K562 (cell line): ENCODE measurements at places on chromosomes 11 and 22. TPM values are rescaled to one million over a fixed set of nuclear protein-coding genes. Genes with fewer than 3 reads are reported as not detected.

GRCh38 chr11:9759519-9760192 is 95.8 kb downstream of the SWAP70 start:
- DNase-seq: peak; percentile 71

DNA sequence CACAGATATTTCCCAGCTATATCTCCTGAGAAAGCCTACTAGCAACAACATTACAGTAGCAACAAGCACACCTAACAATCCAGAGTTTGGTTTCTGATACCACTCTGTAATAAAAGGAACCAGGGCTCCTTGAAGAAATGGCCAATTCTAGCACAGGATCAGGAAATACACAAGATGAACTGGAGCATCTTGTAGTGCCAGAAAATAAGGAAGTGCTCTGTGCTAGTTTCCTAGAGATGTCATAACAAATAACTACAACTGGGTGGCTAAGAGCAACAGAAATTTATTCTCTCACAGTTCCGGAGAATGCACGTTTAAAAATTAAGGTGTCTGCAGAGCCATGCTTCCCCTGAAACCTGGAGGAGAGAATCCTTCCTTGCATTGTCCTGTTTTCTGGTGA is 217.8 kb downstream of the KIRREL3 start:
- no peak for DNase-seq

GRCh38 chr22:25167082-25167481 is 32.6 kb upstream of the CRYBB3 start:
- no peak for DNase-seq

GRCh38 chr11:57428643-57429042 is 1.7 kb upstream of the SLC43A3 start:
- no peak for DNase-seq

GRCh38 chr11:118938491-118939403 is 13.0 kb upstream of the BCL9L start:
- DNase-seq: no peak

- no peak for DNase-seq
Observed at GRCh38 chr11:131099013-131099412, 182.7 kb upstream of the SNX19 start.

DNA sequence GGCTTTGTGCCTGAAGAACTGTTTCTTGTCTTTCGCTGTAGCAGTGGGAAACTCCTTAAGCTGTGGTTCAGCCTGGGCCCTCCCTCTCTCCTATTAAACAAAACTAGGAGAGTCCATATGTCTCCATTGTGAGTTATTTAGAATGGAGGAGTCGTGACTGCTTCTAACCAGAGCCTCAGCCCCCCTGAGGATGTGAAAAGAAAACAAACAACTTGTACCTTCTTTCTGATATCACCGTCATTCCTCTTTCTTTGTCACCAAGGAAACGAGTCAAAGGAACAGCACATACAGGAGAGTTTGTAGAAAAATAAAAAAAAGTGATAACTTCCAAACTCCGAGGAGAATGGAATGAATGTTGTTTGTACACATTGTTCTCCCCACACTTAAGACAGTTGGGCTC is 11.6 kb upstream of the EXT2 start:
- no peak for DNase-seq

DNA sequence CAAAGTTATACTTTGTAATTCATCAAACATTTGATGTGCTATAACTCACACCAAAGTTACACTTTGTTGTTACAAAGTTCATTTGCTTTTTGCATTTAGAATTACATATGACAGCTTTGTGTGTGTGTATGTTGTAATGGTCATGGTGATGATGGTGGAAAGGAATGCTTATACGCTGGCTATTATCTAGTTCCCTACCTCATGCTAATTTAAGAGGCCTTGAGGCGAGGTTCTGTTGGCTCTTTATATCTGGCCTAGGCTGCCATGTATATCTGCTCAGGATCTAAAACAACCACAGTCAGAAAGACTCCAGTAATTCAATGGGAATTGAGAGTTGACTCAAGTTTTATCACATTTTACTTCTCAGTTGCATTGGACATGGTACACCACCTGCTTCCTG is 123.4 kb downstream of the SLC17A6 start:
- no peak for DNase-seq

- DNase-seq: no peak
Observed at GRCh38 chr22:28102151-28102812, 183.2 kb upstream of the PITPNB start.

Gene KLHL35
- not detected in 2 replicates for total RNA-seq

Gene MAPK8IP2
- 0.29 and 0.47 TPM in 2 replicates for total RNA-seq

Gene RBM4
- total RNA-seq: 116 and 120 TPM in 2 replicates

Gene NXPE4
- total RNA-seq: not detected in 2 replicates

Gene TPBGL
- total RNA-seq: 0.11 and 0.22 TPM in 2 replicates

Gene BLID
- total RNA-seq: not detected in 2 replicates
